ENCODE measurements at places on chromosomes 1 and 21. TPM values are rescaled to one million over a fixed set of nuclear protein-coding genes. Genes with fewer than 3 reads are reported as not detected.

IQCC gene
- 1.8 TPM for total RNA-seq

NEXN gene
- 6.7 TPM for total RNA-seq

FAF1 gene
- total RNA-seq: 34.4 TPM

NAXE gene
- 141 TPM for total RNA-seq

LCE1C gene
- total RNA-seq: not detected

SLAMF9 gene
- total RNA-seq: 0.41 TPM

RNU1-1 gene
- not detected for total RNA-seq

UBL4B gene
- not detected for total RNA-seq

TPTE gene
- total RNA-seq: not detected

BRDT gene
- not detected for total RNA-seq

TNFAIP8L2 gene
- total RNA-seq: not detected

PRPF38A gene
- total RNA-seq: 23.5 TPM

GART gene
- total RNA-seq: 64.2 TPM

FCER1G gene
- not detected for total RNA-seq

PTGER3 gene
- not detected for total RNA-seq

LAMC2 gene
- 17.5 TPM for total RNA-seq

NUP210L gene
- not detected for total RNA-seq

CRYZL1 gene
- 11.7 TPM for total RNA-seq

ETS2 gene
- 88.2 TPM for total RNA-seq

KCNJ9 gene
- total RNA-seq: not detected

OR6N1 gene
- not detected for total RNA-seq

JAM2 gene
- total RNA-seq: not detected

ARMH1 gene
- total RNA-seq: 0.66 TPM

ANKRD65 gene
- 0.03 TPM for total RNA-seq

MROH9 gene
- not detected for total RNA-seq

CHIA gene
- not detected for total RNA-seq

BRINP3 gene
- total RNA-seq: not detected

FCRL6 gene
- total RNA-seq: not detected

SEC16B gene
- total RNA-seq: 1.3 TPM

INAVA gene
- 53.3 TPM for total RNA-seq

CHI3L2 gene
- total RNA-seq: 0.49 TPM

CHAF1B gene
- total RNA-seq: 11.4 TPM

SYPL2 gene
- total RNA-seq: 0.13 TPM

KTI12 gene
- 17.4 TPM for total RNA-seq

PAFAH2 gene
- total RNA-seq: 7.7 TPM

TMEM82 gene
- not detected for total RNA-seq

PLEKHA6 gene
- 35.1 TPM for total RNA-seq

HUNK gene
- total RNA-seq: 1.4 TPM

DCLRE1B gene
- total RNA-seq: 8.3 TPM

FPGT gene
- total RNA-seq: 7.1 TPM

ANGPTL3 gene
- total RNA-seq: not detected

ZYG11B gene
- total RNA-seq: 7.0 TPM

FAM78B gene
- 0.31 TPM for total RNA-seq
